Tongue (tissue), 3 donors: ENCODE measurements at places on chromosomes 5 and 9. TPM values are rescaled to one million over a fixed set of nuclear protein-coding genes. Genes with fewer than 3 reads are reported as not detected.

DNA sequence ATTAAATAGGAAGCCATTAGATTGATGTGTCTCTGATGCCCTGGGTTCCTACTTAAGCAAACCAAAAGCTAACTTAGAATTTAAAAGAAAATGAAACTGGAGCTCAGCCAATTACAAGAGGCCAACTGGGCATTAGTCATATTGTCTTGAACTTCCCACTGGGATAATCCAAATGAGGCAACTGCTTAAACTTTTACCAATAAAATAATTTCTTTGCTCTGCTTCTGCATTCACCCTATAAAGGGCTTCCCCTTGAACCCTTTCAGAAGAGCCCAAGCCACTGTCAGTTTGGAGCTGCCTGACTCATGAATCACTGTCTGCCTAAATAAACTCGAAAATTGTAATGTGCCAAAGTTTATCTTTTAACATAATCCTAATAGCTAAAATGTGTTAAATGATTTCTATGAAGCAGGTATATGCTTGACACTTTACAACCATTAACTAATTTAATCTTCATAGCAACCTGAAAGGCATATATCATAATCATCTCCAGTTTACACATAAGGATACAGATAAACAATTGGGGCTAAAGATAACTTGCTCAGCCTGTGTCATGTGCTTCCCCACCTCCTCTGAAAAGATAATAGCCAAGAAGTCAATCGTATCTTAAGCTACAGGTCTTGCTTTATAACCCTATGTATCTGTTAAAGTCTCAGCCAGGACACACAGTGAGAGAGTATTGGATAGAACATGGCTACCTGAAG is 11.5 kb downstream of the GPR150 start:
- DNase-seq = no peak

DNA sequence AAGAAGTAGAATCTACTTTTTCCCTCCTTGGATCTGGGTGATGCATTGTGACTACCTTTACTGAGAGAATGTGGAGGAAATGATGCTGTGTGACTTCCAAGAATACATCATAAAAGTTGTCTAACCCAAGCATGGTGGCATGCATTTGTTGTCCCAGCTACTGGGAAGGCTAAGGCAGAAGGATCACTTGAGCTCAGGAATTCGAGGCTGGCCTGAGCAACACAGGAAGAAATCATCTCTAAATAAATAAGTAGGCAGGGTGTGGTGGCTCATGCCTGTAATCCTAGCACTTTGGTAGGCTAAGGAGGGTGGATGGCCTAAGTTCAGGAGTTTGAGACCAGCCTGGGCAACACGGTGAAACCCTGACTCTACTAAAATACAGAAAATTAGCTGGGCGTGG is 143.2 kb upstream of the VLDLR start:
- no peak for DNase-seq

DNA sequence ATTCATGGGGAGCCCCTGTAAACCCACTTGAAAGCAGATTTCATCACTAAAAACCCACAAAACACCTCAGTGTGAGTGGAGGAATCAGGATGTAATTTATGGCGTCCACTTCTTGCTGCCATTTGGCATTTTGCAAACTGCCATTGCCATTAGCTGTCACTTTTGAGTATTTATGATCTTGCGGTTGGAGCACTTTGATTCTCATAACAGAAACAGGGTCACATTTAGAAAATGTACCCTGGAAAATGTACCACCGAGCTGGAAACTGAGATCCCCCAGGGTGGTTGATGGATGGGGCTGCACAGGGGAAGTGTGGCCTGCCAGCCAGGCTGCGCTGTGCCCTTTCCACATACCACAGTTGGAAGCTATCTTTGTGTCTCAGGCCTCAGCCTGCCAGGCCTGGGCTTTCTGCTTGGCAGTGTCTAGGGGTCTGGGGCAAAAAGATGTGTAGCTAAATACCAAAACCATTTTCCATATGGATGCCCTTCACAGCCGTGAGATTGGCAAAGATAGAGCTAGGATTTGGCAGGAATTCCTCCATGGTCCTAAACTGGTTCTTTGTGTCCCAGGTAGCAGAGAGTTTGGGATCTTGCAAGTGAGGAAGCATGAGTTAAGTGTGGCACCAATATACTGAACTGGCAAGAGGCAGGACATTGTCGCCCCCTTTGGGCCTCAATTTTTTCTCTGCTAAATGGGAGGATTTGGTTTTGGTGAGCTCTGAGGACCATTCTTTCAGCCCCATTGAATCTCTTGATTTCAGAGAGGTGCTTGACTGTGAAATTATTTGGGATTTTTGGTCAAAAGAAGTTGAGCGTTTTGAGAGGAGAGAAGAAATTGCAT is 46.2 kb downstream of the GALNT10 start:
- DNase-seq = no peak

The TOR4A gene
- 5.4 TPM for total RNA-seq

GRCh38 chr5:81426359-81427030 is 32.6 kb upstream of the ACOT12 start:
- DNase-seq = peak; percentile 19

The ADGRD2 gene
- total RNA-seq = not detected

The PCDHGA4 gene
- total RNA-seq = 3.9 TPM

The ANXA2R gene
- total RNA-seq = 2.7 TPM

DNA sequence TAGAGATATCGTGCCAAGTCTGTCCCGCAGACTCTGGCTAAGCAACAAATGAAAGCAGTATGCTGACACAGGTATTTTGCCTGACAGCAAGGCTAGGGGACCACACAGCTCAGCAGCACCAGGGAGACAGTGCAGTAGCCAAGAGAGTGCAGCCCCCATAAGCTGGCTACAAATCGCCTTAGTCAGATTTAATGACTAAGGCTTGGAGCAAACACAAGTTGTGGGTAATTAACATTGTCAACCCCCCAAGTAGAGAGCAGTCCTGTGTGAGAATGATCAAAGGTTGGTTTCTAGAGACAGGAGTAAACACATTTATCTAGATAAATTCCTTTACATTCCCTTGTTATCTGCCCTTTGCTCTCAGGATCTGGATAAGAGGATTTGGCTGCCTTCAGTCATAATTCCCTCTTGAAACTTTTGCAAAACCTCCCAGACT is 1434.5 kb upstream of the CDH6 start:
- no peak for DNase-seq

The PCDHA1 gene
- not detected for total RNA-seq

DNA sequence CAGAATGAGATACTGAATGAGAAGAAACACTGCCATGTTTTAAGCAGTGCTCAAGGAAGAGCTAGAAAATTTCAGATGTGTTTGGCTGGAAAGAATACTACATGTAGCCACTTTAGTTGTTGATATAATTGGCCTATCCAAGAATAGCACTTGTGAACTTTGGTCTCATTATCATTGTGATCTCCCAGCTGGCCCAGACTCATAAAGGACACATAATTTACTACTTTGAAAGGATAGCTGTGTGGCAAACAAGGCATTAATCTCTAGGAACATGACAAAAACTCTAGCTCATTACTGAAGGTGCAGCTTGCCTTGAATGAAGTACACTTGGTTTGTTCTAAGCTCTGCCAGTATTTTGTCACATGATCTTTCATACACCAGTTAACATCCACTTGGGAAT is 356.3 kb downstream of the CSNK1G3 start:
- no peak for DNase-seq

The LHX3 gene
- total RNA-seq = not detected

The ENTREP1 gene
- 16.3 TPM for total RNA-seq

DNA sequence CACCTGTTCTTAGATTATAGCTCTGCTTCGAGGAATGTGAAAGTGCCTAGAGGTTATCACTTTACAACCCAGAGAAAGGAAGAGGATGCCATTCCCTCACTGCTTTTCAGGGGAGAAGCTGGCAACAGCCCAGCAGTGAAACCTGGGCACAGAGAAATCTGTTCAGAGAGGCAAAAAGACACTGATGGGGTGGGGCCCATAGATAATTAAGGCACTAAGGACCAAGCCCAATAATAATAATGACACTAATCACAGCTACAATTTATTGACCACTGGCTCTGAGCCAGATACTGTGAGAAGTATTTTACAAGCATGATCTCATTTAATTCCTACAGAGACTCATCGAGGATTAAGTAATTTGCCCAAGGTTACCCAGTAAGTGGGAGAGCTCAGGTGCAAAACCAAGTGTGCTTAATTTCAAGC is 168.3 kb downstream of the PIK3R1 start:
- no peak for DNase-seq

DNA sequence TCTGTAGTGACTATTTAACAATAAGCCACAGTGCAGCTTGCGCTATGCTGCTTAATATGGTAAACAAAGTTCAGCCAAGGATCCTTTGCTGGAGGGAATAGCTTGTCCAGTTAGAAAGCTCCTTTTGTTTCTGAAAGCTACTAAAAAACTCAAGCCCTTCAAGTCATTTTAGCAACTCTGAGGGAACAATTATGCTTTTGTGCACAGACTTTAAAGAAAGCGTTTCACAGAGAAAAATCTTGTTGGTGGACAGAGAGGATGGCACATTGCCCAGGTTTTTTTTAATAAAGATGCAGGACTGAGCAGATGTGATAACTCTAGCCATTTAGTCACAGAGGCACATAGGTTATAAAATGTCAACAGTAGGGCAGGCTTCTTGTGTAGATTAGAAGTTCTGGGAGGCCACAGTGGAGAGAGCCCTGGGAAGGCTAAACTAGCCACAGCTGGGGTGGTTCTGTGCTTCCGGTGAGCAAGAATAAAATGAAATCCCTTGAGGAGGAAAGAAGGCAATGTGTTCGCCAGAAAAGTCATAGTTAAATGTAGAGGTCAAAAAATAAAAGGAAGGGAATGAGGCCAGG is 63.4 kb downstream of the ALDH7A1 start:
- DNase-seq = peak; percentile 71

DNA sequence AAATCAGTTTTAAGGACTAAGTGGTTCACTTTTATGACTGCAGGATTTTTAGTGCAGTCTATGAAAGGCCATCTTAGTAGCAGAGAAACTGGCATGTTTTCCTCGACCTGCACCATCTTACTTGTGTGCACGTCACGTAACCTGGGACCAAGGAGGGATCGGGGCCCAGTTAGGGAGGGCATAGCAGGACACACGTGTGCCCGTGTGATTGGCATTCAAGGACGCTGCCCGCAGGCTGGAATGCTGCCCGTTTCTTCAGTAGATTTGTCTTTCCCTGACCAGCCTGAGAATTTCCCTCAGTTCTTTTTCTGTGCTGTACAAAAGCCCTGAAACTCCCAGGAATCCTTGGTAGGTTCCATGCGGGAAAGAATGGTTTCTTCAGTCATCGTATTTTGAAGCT is 196.3 kb downstream of the TRIO start:
- no peak for DNase-seq

- no peak for DNase-seq
Measured at GRCh38 chr9:137952976-137953666, 75.5 kb downstream of the CACNA1B start.

DNA sequence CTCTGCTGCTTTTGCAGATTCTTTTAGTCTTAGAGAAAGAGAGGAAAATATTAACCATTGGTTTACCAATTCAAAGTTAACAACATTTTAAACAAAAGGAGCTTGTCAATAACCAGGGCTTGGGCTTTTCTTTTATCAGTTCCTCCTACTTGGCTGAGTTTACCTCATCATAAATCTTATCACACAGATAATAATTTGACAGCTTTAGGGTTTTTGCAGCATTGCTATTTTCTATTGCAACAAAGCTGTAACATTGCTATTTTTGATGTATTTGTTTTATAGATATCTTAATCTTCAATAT is 9.8 kb upstream of the ABL1 start:
- no peak for DNase-seq

GRCh38 chr9:37745970-37746369 is 7.6 kb upstream of the TRMT10B start:
- peak; percentile 89 for DNase-seq

The CCDC180 gene
- total RNA-seq = 7.8 TPM
